GM12878 (cell line): ENCODE measurements at places on chromosomes 5 and 9. TPM values are rescaled to one million over a fixed set of nuclear protein-coding genes. Genes with fewer than 3 reads are reported as not detected.

- no peak for DNase-seq
These were observed 131.0 kb downstream of the ADAMTS16 start for GRCh38 chr5:5270958-5271785.

DNA sequence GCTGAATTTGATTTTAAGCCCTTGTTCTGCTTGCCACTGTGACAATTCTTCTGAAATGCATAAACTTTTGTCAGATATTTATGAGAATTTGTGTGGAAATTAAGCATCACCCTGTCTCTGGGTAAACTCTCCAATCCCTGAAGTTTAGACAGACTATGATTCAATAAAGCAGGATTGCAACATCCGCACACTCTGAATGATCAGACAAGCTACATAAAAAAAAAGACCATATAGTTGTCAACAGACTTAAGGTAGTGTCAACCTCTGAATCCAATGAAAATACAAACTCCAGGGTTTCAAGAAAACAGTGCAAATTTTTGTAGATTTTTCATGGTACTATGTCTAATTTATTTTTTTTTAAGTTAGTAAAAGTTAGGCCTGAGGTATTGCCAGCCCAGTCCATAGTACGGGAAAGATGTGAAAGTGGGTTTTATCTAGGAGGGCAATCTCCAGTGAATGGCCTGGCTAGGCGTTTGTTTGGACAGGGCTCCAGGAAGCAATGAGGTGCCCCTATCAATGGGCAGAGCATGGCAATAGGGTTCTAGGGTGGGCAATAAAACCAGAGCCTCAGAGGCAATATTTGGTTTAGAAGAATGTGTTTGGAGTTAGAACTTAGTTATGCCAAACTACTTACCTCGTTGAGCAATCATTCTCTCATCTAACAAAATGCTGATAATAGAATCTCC, 762.6 kb upstream of the SEMA6A start:
- DNase-seq, result no peak

GRCh38 chr9:81052846-81053245, 636.5 kb downstream of the TLE1 start:
- DNase-seq, result no peak

DNA sequence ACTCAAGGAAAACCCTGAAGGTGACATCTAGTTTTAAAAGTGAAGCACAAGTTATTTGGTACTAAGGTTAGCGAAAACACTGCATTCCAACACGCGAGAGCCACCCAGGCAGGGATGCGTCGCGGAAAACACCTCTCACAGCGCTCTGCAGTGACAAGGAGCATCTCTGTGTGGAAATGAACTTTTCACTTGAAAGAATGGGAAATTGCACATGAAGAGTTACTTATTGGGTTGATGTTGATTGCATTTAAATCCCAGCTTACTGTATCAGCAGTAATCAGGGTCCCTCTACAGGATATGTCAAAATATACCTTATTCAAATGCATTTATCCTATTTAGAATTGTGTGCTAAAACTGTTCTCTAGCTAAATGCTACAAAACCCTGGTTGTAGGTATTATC, 144.4 kb downstream of the BNC2 start:
- no peak for DNase-seq

- no peak for DNase-seq
These were observed 113.4 kb downstream of the KCTD16 start for GRCh38 chr5:144284036-144284435.

- peak; percentile 26 for DNase-seq
These were observed 286.9 kb upstream of the CD180 start for GRCh38 chr5:67483453-67484030.

- no peak for DNase-seq
These were observed 22.1 kb upstream of the NDST1 start for GRCh38 chr5:150485693-150486401.

FRMD3 gene
- total RNA-seq, result 0.21 and 0.29 TPM in 2 replicates
